Renal pelvis (tissue), 12 donors: ENCODE measurements at places on chromosomes 3 and 15.

DNA sequence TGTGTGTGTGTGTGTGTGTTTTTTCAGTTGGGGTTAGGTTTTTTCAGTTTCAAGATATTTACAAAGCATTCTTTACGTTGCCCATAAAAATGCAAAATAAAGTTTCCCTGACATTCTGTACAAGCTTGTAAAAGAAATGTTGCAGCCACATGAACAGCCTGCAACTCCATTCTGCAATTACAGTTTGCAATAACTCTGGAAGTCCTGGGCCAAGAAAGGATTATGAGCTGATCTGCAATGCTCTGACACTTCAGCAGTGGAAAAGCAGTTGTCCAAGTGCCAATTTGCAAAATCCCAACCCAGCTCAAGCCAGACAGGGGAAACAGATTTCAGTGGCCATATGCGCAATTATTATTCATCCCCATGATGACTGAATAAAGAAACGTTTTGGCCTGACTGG, 322.1 kb downstream of the MEX3B start:
- DNase-seq = no peak

- DNase-seq = no peak
These were observed 35.7 kb downstream of the CCNB2 start for GRCh38 chr15:59140422-59141226.

DNA sequence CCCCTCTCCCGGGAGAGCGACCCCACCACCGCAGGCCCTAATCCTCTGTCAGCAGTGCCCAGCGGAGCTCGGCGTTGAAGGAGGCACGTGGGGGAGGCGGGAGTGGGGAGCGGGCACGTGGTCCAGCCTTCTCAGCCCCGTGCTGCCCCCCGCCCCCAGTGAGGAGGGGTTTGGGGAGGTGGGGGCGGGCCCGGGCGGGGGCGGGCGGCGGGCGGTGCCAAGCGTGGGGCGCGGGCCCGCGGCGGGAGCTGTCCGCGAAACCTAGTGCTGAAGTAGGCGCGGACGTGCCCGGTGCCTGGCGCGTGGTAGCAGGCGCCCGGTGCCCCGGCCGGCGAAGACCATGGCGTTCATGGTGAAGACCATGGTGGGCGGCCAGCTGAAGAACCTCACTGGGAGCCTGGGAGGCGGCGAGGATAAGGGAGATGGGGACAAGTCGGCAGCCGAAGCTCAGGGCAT, at the start of gene CPLX3:
Gene CPLX3 (plus strand): TSS at position 264 of the 456 bp plus-strand sequence. CDS start 77 bp downstream, at position 341.
- peak; percentile 53 for DNase-seq

- DNase-seq = no peak
These were observed 38.1 kb downstream of the CHAC1 start for GRCh38 chr15:40991355-40991754.

GRCh38 chr3:27561576-27561975, 77.4 kb upstream of the SLC4A7 start:
- DNase-seq = no peak

- no peak for DNase-seq
These were observed 1.9 kb downstream of the KBTBD8 start for GRCh38 chr3:67000009-67000408.

DNA sequence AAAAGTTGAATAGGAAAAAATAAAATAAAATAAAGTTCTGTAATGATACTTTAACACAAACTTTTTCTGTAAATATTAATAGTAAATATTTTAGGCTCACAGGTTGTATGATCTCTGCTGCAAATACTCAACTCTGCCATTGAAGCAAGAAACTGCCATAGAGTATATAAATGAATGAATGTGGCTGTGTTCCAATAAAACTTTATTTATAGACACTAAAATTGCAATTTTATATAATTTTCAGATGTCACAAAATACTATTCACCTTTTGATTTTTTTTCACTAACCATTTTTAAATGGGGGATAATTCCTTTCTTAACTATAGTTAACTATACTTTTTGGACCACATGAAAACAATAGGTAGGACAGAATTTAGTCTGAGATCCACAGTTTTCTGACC, 16.0 kb downstream of the EIF1B start:
- no peak for DNase-seq

GRCh38 chr15:33282226-33283020, 28.3 kb upstream of the RYR3 start:
- DNase-seq = no peak

- DNase-seq = no peak
These were observed 36.6 kb upstream of the SLC9A9 start for GRCh38 chr3:143884861-143885260.
